ENCODE measurements at places on chromosomes 4 and X.

- no peak for DNase-seq
These were observed 27.7 kb downstream of the LARP7 start for GRCh38 chr4:112664611-112665010.

- DNase-seq = no peak
These were observed 184.1 kb downstream of the MID1IP1 start for GRCh38 chrX:38985375-38985774.

DNA sequence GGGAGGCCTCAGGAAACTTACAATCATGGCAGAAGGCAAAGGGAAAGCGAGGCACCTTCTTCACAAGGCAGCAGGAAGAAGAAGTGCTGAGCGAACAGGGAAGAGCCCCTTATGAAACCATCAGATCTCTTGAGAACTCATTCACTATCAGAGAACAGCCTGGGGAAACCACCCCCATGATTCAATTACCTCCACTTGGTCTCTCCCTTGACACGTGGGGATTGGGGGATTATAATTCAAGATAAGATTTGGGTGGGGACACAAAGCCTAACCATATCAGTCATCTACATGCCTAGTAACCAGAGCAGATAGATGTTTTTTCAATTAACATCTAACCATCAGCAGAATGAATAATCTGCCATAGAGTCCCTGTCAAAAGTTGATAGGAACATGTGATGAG, 30.4 kb downstream of the FAM13A start:
- no peak for DNase-seq

- DNase-seq = no peak
These were observed 22.6 kb downstream of the LAMP2 start for GRCh38 chrX:120446498-120446897.

GRCh38 chr4:118396881-118397622, 44.2 kb upstream of the PRSS12 start:
- DNase-seq = no peak

DNA sequence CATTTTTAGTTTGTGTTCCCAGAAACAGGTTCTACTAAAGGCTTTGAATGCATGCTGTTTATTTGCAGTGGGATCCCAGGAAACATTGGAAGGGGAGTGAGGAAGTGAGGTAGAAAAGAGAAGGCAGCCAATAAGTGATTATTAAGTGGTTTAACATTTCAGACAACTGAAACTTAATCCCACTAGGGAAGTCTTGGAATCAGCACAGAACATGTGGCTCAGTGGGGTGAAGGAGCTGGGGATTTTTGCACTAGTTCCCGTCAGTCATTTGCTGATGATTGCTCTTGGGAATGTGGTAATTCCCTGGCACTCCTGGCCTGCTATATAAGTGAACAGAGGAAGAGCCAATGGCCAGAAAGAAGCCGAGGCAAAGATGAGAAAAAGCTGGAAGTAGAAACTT, 1053.0 kb upstream of the IGFBP7 start:
- peak; percentile 83 for DNase-seq

DNA sequence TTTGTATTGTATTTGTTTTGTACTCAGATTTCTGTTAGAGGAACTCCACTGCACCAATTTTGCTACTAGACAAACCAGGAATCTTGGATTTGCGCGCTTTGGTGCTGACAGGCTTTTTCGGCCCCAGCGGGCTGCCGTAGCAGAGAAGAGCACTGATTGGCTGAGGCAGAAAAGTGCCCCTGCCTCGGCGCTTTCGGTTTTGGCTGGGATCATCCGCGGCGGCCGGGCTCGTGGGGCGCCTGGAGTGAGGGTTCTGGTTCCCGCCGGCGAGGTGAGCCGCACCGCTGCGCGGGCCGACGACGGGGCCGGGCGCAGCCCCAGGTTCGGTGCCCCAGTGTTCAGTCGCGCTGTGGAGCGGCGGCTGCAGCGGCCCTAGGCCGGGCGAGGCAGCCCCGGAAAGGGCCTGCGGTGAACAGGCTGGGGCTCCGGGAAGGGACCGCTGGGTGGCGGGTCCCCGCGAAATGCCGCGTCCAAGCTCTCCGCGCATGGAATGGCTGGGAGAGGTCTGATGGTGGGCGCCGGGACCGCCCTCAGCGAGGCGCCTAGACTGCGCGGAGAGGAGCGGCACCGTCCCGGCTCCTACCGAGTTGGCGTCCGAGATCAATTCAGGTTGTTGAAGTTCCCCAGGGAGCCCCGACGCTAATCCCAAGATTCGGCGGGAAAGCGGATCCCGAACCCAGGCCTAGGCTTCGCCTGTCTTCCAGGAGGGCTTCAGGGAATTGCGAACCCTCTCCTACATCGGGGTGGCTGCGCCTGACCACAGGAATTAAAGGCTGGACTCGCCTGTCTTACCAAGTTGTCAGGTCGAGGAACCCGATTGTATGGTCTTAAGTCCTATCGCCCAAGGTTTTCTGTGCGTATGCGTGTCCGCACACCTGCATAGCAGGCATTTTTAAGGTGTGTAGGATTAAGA, at the start of gene LSM6:
Gene LSM6, plus strand, starts transcription at position 178 of the 913 bp plus-strand sequence. CDS start 7,204 bp downstream, outside the sequence.
- DNase-seq = peak; percentile 88

DNA sequence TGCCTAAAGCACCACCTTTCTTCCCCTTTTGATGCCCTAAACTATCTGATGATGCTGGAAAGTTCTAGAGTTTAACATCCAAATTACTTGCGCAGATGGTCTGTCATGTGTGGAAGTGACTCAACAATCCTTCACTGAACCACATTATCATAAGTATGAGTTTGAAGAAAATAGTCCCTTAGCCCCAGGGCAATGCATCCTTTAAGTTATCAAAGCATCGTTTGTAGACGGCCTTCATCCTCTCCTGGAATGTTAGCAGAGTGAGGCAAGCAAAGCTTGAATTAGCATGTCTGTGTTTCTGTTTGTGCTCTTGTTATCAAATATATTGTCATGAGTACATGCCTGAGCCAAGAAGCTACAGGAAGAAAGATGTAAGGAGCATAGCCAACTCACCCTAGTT, 570.9 kb downstream of the MID1IP1 start:
- no peak for DNase-seq

GRCh38 chr4:39341075-39341725, 25.0 kb downstream of the RFC1 start:
- no peak for DNase-seq

DNA sequence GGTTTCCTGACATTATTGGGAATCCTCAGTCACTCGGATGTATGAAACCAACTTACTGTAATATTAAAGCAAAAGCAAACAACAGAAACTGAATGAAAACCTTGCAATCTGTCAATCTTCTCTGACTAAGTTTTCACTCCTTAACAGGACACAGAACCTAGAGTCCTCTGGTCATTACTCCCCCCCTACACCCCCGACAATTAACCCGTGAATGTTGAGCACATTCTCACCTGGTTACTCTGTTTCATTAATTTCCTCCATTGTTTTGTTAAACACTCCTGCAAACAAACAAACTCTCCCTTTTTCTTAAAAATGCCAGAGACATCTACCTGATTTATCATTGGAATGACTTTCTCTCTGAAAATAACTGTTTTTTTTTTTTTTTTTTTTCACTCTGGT, 469.0 kb upstream of the PRKX start:
- no peak for DNase-seq

GRCh38 chrX:139199933-139200332, 330.6 kb upstream of the F9 start:
- no peak for DNase-seq

GRCh38 chr4:84379917-84380641, 119.0 kb downstream of the NKX6-1 start:
- no peak for DNase-seq

DNA sequence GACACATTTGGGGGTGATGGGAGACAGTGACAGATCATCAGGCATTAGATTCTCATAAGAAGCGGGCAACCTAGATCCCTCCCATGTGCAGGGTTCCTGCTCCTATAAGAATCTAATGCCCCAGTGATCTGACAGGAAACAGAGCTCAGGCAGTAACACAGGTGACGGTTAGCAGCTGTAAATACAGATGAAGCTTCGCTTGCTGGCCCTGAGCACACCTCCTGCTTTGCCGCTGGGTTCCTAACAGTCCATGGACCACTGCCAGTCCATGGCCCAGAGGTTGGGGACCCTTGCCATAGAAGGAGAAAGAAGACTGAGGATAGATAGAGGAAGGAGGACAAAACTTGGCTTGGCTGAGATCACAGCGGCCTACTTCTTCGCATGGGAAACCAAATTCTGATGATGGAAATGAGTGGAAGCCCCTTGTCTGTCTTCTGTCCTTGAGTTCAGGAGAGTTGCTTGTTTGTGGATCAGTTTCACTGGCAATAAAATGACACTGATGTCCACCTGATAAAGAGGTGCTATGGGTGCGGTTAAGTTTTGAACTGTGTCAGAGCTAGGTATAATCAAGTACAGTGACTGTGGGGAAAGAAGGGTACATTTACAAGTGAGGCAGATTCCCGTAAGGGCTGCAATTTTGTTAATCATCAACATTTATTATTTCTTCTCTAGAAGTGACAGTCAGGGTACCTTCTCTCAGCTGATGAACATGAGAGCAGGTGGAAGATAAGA, 1.7 kb upstream of the TIFA start:
- no peak for DNase-seq

- DNase-seq = peak; percentile 49
These were observed 33.9 kb upstream of the HPF1 start for GRCh38 chr4:169791527-169792156.

GRCh38 chr4:123555807-123556273, 159.2 kb downstream of the SPRY1 start:
- DNase-seq = no peak

DNA sequence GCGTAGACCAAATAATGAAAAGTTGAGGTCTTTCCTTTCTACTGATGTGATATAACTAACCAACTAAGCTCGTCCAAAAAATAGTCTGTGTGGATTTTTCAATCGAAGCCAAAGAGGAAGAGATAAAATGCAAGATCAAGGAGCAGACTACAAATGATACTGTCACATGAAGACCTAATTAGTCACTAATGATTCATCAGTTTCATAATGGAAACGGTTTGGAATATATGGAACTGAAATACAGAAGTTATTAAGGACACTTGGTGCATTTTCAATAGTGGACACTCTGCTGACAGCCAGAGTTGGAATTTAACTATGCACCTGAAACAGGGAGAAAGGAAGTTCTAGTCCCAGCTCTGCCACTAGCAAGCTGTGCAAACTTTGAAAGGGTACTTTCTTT, 119.8 kb downstream of the GUCY2F start:
- DNase-seq = no peak

- DNase-seq = no peak
These were observed 664.3 kb upstream of the TENM3 start for GRCh38 chr4:181578911-181579310.

DNA sequence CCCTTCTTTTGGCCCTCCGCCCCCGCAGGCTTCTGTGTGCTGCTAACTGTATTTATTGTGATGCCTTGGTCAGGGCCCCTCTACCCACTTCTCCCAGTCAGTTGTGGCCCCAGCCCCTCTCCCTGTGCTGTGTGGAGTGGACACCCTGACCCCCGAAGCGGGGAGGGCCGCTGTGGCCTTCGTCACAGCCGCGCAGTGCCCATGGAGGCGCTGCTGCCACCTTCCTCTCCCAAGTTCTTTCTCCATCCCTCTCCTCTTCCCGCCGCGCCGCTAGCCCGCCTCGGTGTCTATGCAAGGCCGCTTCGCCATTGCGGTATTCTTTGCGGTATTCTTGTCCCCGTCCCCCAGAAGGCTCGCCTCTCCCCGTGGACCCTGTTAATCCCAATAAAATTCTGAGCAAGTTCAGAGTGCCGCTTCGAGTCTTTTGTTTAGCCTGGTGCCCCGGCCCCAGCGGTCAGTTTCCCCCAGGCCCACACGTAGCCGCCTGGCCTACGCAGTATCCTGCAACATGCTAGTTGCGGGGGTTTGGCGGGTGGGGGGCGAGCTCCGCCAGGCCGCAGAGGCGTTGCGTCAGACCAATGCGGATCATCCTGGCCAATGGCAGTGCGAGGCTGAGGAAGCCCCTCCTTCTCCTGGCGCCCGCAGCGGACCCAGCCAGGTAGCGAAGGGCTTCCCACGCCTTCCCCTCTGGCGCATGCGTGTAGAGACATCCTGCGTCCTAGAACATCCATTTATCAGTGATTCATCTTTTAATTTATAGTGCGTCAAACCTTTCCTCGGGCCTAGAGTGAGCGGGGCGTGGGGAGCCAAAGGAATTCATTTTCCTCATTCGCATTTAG, 5.6 kb upstream of the KANTR start:
- DNase-seq = peak; percentile 69

GRCh38 chr4:9976293-9976692, 45.0 kb downstream of the SLC2A9 start:
- DNase-seq = no peak

DNA sequence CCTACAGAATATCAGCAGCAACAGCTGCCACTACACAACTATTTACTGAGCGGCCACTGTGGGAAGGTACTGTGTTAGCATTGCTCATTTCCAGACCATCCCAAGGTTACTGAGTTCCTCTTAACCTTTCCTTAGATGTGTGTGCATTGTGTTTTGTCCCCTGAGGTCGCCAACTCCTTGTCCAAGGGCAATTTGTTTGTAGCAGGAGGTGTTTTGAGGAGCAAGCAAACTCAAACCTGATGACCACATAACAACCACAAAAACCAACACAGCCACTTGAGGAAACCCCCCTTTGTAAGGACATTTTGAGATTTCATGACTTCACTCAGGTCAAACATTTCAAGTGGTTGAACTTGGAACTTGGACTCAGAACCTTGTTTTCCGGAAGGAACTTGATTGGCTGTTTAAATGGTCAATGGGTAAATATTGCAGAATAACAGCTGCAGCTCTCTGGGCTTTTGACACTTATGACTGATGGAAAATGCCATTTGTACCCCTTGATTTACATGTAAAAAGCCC, 122.3 kb downstream of the MID1IP1 start:
- DNase-seq = no peak

DNA sequence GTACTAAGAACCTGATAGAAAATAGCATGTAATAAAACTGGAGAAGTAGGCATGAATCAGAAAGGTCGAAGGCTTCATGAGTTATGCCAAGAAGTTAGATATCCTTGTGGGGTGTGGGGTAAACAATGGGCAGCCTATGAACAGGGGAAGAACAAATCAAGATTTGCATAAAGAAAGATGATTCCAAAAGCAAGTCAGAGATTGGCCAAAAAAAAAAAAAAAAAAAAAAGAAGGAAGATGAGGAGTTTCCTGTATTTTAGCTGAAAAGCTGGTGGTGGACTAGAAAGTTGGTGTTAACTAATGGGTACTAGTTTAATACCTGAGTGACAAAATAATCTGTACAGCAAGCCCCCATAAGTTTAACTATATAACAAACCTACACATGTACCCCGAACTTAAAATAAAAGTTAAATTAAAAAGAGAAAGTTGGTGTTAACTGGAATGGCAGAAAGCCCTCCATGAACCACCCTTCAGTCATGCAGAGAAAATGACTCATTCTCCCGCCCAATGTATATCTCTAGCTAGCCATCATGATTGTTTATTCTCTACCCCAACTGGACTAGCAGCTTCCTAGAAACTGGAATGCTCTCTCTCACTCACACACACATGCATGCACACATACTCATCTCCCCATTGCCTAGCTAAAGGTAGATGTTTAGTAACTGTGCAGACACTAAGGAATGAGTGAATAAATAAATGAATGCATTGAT, 41.7 kb downstream of the ATP11C start:
- no peak for DNase-seq

- DNase-seq = no peak
These were observed 88.9 kb upstream of the MID1 start for GRCh38 chrX:10709276-10709675.

- DNase-seq = no peak
These were observed 19.4 kb downstream of the SH3TC1 start for GRCh38 chr4:8218371-8219031.

- no peak for DNase-seq
These were observed 287.0 kb upstream of the TET2 start for GRCh38 chr4:104859601-104860237.

Data from muscle of arm (tissue), 14 donors.